ENCODE measurements at places on chromosomes 5 and 9.
A peak's percentile ranks its signal among the peaks of the same experiment; 100 is the strongest.

- DNase-seq = no peak
Observed at GRCh38 chr5:64980176-64980575, 211.4 kb downstream of the CWC27 start.

DNA sequence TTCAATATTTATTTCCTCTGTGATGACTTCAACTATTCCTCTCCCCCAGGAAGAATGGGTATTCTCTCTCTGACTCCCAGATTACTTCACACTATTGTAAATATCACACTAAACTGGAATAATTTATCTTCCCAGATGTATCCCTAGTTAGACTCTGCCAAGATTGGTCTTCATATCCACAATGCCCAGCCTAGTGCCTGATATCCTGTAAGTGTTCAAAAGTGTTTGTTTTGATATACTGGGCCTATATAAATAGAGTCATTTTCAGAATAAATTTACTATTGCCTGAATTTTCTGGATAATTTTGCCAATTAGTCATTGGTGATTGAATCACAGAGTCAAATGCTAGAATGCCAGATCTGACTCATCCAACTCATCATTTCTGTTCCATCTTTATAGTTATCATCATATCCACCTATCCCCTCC is 143.7 kb upstream of the TNC start:
- DNase-seq = no peak

DNA sequence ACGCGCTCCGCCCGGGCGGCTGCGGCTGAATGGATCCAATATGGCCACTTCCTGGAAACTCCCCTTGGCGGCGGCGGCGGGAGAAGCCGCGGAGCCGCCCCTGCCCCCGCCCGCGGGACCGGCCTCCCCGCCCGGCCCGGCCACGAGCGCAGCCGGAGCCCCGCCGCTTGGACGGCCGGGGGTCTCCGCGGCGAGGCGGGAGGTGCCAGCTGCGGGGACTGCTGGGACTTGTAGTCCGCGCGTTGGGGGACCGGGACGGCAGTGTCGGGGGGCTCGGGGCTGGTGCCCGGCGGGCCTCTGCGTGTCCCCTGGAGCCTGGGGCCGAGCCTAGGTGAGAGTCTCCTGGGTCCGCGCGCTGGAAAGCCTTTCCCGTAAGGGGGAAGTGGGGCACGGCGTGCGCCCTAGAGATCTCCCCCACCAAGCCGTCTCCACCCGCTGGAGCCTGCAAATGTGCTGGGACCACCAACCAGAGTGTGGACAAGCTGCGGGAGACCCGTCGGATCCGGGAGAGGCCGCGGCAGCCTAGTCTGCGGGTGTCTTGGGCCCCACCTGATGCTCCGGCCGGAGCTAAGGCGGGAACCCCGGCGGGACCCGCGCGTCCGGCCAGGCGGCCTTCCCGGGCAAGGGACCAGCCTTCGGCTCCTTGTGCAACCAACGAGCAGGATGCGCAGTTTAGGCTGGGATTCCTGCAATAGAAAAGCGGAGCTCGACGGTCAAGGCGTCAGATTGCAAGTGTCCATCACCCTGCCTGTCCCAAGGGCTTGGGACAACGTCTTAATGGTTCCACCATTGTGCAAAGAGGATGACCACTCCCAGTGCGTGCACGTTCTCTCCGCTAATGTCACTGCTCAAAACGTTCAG is at the start of gene SEPTIN8:
SEPTIN8 (minus strand) TSS at position 31 of the 861 bp plus-strand sequence. CDS start 102 bp downstream, outside the sequence.
- DNase-seq = peak; percentile 6

DNA sequence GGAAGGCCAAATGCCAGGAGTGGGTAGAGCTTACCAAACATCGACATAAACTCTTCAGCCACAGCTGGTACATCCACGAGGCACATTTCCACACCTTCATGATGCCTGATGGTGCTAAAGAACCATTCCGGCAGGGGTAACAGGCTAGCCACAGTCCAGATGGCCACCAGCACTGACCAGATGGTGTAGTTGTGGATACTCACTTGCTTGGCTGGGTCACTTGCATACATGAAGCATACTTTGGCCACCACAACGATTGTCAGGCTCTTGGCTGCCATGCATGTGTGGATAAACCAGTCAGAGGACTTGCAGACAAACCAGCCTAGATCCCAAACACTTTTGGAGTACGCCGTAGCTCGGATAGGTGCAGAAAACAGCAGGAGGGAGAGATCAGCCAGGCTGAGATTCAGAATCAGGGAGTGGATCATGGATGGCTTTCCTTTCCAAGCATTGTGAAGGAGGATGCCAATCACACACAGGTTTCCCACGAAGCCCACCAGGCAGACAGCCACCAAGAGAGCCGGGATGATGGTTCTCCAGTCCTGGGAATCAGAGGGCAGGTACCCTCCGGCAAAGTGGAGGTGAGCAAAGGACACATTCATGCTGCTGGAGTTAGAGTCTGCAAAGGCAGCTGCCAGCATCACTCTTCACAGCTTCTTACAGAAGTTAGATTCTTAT is 378 bp downstream of the GPR151 start:
- no peak for DNase-seq

DNA sequence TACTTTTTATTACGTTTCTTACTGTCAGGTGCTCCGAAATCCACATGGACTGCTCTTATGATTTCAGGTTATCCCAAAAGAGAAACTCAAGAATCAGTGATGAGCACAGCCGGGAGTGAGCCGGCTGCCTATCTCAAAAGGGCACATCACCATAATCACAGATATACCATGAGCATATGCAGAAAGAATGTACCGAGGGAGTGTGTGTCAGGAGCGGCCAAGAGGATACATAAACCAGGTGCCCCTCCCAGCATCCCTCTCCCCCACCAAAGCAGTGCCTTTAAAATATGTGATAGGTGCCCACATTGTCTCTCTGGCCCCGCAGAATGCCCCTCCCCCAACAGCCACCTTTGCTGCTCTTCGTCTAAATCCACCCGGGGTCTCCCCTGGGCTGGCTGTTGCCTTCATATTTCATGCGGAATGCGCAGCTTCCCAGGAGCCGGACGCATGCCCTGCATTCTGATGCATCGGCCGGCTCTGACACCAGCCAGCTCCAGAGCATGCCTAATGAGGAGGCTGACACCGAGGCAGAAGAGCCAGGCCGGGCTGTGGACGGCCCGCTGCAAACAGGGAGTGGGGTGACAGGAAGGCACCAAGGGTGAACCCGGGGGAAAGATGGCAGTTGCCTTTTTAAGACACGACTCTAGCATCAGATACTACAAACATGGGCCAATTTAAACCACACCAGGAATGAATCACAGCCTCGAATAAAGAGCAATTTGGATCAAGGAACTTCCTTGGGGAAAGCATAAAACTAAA is 652.3 kb downstream of the BNC2 start:
- DNase-seq = no peak

GRCh38 chr5:60277941-60278340 is 384.4 kb upstream of the PDE4D start:
- no peak for DNase-seq

GRCh38 chr5:154092356-154093141 is 53.8 kb downstream of the MFAP3 start:
- no peak for DNase-seq

DNA sequence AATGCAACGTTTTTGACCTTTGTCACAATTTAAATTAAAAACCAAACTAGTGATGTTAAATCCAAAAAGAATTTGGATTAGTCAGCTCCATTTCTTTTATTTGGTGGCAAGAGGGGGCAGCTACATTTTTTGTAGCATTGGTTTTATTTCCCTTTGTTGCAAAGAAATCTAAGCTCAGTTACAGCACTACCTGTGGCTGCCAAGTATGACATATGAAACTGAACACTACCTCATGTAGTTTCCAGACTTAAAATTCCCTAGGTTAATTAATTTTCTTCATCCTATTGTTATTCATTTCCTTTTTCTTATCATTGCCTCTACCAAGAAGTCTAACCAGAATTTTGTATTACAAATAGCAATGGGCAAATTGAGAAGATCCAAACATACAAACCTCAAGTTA is 393.5 kb downstream of the BRINP1 start:
- no peak for DNase-seq

- DNase-seq = no peak
Observed at GRCh38 chr5:159030357-159030756, 69.4 kb downstream of the EBF1 start.

- DNase-seq = no peak
Observed at GRCh38 chr5:148723143-148723542, 68.8 kb upstream of the HTR4 start.

- DNase-seq = no peak
Observed at GRCh38 chr5:36441280-36441679, 139.6 kb upstream of the RANBP3L start.

DNA sequence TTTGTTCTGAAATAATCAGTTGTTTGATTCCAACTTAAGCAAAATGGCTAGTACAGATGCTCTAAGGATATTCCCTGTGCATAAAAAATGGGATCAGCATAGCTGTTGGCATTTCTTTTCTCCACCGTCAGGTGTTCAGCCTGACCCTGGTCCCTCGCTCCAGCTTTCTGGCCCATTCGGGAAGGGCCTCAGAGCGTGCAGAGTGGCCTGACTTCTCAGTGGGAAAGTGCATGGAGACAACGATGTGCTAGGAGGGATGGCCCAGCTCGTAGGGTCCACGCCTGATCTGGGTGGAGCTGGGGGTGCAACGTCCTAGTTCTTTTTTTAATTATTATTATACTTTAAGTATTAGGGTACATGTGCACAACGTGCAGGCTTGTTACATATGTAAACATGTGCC is 319.1 kb upstream of the IRX4 start:
- DNase-seq = no peak

DNA sequence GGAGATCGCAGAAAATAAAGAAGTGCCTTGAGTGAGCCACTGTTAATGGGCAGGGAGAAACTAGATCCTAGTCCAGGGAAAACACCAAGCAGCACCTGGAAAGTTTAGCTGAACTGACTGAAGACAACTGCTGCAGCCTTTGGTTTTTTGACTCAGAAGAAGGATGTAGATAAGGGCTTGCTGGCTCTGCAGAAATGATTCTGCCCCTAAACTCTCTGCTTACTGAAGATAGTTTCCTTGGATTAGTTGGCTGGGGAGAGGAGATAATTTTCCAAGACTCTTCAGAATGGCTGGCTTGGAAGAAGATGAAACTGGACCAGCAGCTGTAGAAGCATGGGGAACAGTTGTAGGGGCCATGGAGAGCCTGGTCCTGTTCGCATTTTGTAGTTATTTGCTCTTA is 471.8 kb downstream of the KDM4C start:
- DNase-seq = no peak

DNA sequence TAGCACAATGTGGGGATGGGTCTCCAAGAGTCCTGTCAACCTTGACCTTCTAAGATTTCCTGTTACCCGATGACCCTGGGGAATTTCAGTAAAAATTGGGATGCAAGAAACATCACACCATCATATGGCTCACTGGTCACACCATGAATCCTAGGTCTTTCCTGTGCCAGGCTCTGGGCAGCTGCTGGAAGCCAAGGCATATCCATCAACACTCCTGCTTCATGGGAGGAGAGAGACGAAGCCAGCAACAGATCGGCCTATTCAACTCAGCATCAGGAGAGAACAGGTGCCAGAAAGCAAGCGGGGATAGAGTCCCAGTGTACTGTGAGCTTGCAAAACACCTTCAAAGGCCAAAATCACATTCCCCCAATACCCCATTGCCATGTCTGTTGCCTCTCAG is 6.5 kb upstream of the NEK6 start:
- no peak for DNase-seq

GRCh38 chr9:96663506-96664120 is 8.5 kb upstream of the PRXL2C start:
- DNase-seq = no peak

GRCh38 chr9:101465326-101465915 is 29.8 kb upstream of the ALDOB start:
- DNase-seq = no peak

DNA sequence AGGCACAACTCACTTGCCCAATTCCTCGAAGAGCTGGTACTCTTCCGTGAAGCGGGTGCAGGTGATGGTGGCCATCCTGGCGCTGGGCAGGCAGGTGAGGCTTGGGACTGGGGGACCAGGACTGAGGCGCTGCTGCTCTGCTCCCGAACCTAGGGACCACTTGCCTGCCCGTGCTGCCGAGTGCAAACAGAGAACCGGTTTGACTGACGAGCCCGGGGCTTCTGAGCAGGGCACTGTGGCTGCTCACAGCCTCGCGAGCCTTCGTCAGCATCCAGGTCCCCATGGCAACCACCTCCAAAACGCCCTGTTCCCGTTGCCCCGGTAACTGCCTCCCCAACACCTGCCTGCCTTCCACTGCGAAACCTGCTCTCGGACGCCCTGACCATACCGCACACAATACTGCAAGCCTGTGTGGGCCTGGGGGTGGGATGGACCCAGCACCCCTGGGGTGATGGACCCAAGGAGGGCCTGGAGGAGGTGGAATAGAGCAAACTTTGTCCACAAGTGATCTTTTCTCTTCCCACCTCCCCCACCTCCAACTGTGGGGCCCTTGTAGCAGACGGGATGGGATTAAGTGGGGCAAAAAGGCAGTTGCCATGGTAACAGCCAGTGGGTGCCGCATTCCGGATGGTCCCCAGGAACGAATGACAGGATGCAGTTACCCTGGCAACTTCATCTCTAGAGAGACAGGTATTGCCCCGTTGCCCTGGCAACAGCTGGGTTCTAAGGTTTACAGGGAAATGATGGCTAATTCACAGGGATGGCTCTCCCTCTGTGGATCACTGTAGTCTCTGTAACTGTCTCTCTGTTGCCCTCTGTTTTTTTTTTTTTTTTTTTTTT is at the start of gene CAMK2A:
CAMK2A (minus strand) TSS at position 223 of the 840 bp plus-strand sequence; CDS start at position 75, 148 bp downstream.
- DNase-seq = no peak

DNA sequence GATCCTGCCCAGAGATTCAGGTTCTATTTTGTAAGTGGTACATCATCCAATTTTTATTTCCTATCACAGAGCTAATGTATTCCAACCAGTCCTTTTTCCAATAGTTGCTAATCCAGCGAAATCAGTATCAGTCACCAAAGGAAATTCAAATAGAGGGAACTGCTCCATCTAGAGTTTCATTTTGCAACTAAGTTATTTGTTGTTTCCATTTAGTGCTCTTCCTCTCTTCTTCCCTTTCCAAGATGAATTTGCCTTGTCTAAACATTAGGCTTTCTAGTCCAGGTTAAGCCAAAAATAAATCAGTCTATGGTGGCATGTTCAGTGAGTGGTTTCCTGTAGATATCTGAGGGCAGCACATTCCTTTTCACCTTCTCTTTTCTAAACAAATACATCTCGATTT is 79.8 kb upstream of the SPATA31D4 start:
- no peak for DNase-seq

GRCh38 chr5:95519151-95519550 is 35.6 kb downstream of the SKIC3 start:
- no peak for DNase-seq

DNA sequence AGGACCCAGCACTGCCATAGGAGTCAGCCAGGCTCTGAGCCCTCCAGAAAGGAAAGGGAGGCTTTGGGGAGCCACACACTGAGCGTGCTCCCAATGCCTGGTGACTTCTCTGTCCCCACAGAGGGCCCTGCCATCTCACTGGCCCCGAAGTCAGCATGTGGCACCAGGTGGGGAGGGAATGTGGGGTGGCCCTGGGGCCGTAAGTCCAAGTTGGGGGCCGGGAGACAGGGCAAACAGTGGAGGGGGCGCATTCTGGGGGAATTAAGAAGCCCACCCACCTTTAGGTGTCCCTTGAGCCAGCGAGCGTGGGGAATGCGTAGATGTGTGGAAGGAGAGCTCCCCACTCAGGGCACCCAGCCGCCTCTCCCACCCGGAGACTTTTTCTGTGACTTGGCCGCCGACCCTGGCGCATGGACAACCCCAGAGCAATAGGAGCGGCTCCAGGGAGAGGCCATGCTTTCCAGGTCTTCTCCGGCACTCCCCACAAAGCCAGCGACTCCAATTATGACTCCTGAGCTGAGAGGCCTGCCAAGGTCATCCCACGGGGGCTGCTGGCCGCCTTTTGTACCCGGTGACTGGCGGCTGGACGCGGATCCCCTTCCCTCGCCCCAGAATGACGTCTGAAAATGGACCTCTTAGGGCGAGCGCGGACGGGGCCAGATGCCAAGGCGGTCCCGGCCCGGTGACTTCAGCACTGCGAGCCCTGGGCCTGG is 9.8 kb downstream of the IRX1 start:
- DNase-seq = no peak

GRCh38 chr5:63648376-63648775 is 313.9 kb downstream of the HTR1A start:
- no peak for DNase-seq
